ENCODE measurements at places on chromosomes 1 and 21.

GRCh38 chr21:45940621-45941337, 40.8 kb upstream of the COL6A1 start:
- DNase-seq, result no peak

- peak; percentile 46 for DNase-seq
Measured at GRCh38 chr1:71651214-71651613, 570.4 kb upstream of the ZRANB2 start.

DNA sequence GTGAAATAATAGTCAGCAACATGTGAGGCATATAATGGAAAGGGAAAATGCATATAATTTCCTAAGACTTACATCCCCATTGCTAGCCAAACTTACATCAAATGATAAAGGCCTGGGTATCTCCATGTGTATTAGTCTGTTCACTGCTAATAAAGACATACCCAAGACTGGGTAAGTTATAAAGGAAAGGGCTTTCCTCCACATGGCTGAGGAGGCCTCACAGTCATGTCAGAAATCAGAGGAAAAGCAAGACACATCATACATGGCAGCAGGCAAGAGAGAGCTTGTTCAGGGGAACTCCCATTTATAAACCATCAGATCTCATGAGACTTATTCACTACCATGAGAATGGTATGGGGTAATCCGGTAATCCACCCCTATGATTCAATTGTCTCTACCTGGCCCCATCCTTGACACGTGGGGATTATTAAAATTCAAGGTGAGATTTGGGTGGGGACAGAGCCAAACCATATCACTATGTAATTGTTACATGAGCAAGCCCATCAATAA, 161.5 kb upstream of the SAMSN1 start:
- no peak for DNase-seq

- no peak for DNase-seq
Measured at GRCh38 chr1:230074762-230075161, 7.7 kb downstream of the GALNT2 start.

DNA sequence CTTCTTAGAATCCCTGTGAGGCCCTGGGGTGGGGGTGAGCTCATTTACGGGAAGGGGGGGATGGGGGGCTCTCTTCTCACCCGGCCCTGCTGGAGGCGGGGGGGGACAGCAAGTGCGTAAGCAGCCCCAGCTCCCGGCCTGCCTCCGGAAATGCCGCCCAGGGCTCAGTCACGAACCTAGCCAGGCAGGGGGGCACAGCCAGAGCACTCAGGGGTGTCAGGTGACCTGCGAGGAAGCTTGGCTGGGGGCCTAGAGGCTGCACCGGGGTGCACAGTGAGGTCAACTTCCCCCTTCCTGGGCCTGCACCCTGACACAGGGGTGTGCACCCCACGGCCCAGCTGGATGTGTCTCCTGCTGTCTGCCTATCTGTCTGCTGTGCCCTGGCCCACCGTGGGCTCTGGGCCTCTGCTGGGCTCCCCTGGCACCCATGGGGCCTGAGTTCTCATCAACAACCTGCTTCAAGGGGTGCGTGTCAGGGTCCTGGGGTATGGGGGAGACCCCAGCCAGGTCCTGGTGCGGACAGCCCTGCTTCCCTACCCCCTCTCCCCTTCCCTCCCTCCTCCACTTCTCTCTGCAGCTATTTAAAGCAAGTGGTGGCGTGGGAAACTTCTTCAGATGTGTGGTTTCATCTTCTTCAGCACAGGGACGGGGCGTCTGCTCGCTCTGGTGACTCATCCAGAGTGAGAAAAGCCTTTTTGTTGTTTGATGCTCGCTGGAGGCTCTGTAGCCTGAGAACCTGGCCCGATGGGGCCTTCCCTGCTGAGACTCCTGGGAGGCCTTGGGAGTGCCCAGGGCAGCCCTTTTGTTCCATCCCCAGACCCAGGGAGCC, 92.5 kb upstream of the RUNX3 start:
- peak; percentile 87 for DNase-seq

GRCh38 chr1:11078631-11079030, 18.8 kb upstream of the SRM start:
- DNase-seq, result peak; percentile 58

DNA sequence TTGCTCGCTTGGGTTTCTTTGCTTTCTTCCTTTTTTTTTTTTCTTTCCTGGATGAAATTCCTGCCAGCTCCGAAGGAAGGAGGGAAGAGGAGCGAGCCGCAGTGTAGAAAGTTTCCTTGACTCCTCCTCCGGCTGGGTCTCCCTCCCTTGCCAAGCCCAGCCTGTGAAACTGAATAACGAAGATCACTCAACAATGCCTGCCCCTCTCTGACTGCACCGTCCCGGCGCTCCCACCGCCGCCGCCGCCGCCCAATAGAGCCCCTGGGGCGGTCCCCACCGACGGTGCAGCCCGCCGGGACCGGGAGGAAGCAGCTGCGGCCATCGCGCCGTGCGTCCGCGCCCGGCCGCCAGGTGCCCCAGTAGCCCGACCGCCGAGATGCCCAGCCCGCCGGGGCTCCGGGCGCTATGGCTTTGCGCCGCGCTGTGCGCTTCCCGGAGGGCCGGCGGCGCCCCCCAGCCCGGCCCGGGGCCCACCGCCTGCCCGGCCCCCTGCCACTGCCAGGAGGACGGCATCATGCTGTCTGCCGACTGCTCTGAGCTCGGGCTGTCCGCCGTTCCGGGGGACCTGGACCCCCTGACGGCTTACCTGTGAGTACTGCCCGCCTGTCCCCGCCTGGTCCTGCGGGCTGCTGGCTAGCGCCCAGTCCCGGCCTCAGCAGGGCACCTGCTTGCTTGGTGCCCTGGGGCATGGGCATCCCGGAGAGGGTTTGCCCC, at the start of gene LGR6:
TSS of gene LGR6 (plus strand) at position 186 of the 714 bp plus-strand sequence. CDS start at position 377, 191 bp downstream.
- no peak for DNase-seq

DNA sequence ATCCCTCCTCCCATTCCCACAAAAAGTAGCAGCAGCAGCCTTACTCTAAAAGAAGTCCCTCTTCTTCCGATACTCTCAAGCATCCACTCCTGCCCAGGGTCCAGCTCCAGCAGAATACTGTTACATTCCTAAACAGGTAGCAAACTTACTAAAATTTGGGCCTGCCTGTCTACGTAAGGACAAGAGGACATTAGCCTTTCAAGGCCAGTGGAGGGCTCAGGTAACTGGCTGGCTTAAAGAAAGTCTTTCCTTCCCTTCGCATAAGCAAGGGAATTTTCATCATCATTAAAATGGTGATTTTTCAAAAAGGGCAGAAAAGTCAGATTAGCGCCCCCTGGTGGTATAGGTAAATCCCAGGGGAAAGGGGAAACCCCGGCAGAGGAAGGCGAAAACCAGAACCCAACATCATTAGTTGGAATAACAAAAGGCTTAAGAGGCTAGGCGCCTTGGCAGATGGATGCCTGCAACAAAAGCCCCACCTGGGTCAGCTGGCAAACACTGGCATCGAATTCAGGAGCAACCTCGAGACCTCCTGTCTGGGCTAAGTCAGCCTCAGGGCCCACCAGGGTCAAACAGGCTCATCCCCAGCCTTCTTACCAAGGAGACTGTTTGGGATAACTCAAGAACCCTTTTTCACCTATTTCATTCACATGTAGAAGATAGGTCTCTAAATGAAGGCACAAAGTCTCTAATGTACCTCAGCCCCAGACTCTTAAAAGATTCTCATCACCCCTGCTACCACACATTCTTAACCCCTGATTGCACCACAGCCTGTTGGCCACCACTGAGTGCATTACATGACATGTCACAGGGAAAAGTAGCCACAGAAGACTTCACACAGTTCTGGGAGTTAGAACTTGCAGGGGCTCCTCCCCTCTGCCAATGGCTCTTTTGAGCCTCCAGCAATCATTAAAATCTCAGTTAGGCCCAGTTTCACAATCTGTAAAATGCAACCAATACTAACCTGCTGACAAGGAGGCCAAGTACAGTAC, 36.7 kb downstream of the ERI3 start:
- DNase-seq, result no peak

All from BJ (cell line).